ENCODE measurements at places on chromosomes 2 and 18. TPM values are rescaled to one million over a fixed set of nuclear protein-coding genes. Genes with fewer than 3 reads are reported as not detected.

DNA sequence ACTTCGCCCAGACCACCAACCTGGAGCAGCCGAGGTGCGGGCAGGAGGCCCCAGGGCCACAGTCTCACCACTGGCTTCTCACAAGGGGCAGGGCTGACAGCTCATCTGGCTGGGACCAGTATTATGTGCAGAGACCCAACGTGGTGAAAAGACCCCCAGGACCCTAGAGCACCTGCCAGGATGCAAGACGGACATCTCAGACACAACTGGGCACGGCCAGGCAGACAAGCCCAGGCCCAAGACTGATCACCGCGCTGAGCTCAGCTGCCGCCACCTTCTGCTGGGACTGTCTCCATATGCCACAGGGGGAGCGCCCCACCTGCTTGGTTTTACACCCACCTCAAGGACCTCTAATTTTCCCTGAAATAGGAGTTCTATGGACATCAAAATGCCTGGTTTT, 23.2 kb downstream of the HDAC4 start:
- DNase-seq = no peak

DNA sequence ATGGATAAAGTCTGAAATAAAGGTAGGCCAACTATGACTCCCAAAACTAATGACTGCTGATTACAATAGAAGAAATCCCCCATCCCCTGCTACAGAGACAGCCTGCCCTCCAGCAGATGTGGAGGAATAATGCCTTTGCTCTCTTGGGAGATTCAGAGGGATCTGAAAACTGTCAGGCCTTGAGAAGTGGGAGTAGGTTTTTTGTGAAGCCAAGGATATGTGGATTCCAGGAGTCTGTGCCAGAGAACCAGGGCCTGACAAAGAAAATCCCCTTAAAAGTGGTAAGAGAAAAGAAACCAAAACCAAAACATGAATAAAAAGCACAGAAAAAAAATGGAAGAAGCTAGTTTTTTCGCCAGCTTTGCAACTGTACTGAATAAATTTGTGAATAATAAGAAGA, 397.6 kb downstream of the ZNF521 start:
- no peak for DNase-seq

DNA sequence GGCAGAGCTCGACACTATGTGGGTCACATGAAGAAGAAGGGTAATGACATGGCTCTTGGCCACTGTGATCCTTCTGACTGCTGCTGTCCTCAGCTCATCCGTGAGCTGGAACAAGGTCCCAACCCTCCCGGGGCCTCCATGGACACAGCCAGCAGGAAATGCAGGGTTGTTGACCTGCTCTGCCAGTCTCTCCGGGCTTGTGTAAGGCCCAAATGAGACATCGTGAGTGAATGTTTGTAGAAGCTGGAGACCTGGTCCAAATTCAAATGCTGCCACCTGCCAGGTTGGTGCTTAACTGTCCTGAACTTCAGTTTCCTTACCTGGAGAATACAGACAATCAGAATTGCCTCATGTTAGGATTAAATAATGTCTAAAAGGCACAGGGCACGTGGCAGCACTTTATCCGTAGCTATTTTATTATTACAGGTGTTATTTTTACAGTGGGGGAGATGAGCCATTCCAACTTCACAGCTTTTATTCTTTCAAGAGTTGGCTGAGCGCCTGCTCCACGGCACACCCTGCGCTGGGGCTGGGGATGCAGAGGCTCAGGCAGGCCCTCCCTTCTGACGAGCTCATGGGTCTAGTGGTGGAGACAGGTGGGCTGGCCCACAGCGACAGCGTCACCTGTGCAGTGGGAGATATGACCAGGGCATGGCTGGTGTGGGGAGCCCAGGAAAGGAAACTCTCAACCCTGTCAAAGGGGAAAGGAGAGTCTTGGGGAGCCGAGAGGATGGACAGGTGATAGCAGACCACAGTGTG, 15.1 kb downstream of the ARHGEF4 start:
- DNase-seq = no peak

- no peak for DNase-seq
Observed at GRCh38 chr18:71625556-71626090, 918.5 kb downstream of the CBLN2 start.

- no peak for DNase-seq
Observed at GRCh38 chr2:190882856-190883582, 2.4 kb downstream of the GLS start.

DNA sequence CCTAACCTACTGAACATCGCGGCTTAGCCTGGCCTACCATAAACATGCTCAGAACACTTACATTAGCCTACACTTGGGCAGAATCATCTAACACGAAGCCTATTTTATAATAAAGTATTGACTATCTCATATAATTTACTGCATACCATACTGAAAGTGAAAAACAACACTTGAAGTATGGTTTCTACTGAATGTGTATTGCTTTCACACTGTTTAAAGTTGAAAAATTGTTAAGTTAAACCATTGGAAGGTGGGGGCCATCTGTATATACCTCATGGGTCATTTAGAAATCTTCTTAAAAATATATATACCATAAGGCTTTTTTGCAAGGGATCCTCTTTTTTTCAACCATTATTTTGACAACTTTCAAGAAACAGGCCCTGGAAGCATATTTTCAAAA, 16.5 kb downstream of the RNF149 start:
- DNase-seq = no peak

- no peak for DNase-seq
Observed at GRCh38 chr2:65487404-65487803, 55.0 kb upstream of the SPRED2 start.

DNA sequence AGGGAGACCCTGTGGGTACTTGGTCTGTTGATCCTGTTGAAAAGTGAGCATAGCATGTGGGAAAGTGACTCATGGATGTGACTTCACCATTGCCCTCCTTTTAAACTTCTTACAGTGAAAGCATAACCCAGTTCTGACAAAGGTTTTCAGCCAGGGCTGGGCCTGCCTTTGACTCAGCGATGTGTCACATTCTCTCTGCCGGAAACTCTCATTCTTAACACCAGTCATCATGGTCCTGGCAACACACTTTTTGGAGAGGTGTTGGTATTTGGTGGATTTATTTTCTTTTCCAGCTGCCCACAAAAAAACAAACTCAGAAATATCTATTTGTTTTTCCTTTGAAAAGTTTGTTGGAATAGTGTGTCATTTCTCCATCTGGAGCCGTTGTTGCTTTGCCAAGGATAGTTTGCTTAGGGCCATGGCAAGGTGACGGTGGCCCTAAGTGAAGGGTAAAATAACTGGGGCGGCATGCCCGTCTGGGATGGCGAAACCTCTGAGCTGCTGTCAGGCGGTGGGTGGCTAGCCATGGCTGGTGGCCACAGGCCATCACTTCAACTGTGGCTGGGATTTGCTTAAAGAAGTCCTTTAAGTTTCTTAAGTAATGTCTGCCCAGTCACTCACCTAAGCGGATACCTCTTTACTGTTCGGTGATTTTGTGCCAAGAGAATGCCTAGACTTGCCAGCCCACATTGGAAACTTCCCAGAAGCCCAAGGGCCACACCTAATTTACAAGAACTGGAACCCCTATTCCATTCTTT, 123.3 kb downstream of the LTBP1 start:
- DNase-seq = no peak

DNA sequence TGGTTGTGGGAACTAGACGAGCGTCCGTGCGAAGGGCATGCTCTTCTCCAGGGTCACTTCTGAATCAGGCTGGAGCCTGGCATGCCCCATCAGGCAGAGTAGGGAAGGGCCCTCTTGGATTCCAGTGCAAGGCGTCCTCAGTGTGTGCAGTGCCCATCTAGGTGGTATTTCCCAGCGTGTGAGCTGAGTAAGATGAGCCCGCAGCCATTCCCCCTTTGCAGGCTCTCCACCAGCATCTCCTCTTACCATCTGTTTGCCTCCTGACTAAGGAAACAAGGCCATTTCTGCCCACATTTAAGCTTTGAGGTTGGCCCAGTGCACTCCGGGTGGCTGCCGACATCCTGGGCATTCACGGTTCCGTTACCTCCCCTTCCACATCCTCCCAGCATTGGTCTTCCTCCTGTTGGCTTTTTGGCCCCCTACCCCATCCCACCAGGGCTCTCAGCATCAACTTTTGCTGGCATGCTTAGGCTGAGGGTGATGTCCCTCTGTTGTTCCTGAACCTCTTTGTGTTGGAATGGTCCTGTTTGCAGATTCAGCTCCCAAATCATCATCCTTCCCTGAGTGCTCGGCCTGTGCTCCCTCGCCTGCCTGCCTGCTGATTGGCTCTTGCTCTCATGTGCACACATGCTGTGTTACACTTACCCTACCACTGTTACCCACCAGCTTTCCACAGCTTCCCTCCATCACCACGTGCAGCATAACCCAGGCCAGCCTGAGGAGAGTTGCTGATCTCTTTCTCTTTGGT, 11.8 kb downstream of the CEP68 start:
- no peak for DNase-seq

DNA sequence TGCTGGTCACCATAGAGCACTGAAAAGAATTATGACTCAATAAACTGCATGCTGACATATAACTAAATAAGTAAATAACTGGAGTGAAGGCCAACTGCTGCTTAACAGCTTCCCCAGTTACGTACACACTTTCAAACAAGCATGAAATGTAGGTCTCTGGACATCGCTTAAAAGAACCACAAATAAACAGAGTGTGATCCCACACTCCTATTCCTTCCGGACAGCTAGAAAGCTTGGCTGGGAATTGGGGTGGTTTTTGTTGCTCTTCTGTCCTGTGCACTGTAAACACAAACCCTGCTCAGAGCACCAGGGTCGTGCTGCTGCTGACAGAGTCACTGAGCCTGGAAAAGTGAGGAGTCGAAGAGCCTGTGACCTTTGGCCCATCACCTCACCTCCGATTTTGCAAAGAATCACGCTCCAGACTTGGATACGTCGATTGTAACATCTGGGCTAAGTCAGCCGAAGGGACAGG, 162.7 kb upstream of the NT5C1B start:
- peak; percentile 61 for DNase-seq

DNA sequence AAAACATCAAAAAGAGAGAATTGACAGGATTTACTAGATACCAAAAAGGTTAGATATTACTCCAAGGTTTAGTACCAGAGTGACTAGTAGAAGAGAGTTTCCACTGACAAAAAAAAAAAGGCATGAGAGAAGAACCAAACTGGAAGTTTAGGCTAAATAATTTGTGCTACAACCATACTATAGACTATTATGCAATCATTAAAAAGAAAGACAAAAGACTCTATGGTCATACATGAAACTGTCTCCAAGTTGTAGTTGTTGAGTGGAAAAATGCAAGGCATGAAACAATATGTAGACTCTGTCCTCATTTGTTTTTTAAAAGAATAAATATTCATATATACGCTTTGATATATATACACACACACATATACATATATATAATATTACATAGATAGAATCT, 1.7 kb upstream of the EXOC6B start:
- DNase-seq = no peak

DNA sequence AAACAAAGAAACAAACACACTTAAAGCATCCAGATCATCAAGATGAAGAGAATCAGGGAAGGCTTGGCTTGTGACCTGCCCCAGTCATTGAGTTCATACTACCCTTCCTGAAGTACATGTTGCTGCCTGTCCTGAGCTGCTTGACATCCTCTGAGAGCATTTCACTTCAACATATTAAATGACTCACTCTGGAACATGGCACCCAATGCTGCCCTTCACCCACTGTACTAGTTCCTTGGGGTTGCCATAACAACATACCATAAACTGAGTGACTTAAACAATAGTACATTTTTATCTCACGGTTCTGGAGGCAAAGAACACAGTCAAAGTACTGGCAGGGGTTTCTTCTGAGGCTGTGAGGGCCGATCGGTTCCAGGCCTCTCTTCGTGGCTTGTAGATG, 371.3 kb downstream of the RNF144A start:
- no peak for DNase-seq

DNA sequence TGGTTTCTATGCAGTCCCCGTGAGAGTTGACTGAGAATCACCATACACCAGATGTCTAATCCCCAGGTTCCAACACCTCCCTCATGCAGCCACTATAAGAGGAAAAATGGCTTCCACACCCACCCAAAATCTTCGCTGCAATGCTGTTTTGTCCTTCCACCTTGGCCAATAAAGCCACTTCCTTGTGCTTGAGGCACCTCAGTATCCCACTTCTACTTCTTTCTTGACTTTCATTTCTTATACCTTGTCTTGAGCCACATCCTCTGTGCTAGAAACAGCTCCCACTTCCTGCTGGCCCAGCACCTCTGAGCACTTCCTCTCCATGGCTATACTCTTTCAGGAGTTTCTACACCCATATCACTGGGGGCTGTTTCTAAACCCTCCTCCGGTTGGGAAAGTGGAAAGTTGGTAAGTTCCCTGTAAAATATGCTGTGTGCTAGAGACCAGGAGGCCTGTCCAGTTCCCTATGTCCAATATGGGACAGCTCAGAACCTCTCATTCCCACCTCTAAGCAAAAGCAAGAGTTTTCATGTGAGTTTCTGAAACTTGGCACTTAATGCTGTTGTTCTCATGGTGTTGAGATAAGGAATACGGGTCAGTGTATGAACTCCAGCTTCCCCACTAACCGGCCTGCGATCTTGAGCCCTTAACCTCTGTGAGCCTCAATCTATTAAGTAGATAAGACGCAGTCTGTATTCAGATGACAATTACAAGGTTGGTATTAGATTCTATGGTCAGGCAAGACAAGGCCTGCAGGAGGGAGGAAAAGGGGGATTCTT, 209.1 kb upstream of the ID2 start:
- DNase-seq = no peak

GRCh38 chr2:203062126-203062525, 47.5 kb downstream of the NBEAL1 start:
- DNase-seq = no peak

- no peak for DNase-seq
Observed at GRCh38 chr2:164388511-164388910, 232.8 kb downstream of the GRB14 start.

DNA sequence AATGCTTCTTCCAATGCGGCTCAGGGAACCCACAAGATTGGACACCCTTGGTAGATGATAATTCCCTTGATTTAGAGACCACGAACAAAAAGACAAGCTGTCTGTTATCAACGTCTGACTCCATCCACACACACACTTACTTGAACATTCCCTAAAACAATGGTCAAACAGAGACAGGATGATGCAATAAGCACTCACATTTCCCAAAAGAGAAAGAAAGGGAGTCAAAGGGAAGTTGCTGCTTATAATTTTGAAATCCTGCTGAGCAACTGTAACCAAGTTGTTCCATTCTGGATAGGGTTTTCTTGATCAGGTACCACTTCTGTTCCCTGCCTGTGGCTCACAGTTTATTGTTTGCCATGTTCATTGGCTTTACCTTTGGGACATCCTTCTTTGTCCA, 571.3 kb upstream of the CNTNAP5 start:
- no peak for DNase-seq

DNA sequence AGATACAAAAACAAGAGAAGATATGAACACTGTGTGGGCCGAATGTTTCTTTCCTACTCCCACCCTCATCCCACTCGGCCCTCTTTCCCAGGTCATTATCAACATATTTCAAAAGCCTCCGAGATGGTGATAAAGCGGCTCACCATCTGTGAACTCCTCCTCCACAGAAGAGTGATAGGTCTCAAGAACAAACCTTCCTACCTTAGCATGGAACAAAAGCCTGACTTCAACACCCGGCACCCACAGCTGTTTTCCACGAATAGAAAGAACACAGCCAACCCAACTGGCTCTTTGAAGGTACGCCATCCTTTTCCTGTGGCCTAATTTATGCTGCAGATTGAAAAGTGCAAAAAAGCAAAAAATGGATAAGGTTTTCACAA, 28.8 kb downstream of the BCL2 start:
- no peak for DNase-seq

The OTOS gene
- total RNA-seq = not detected

The TMEM87B gene
- 21.4 TPM for total RNA-seq

The FAM237A gene
- not detected for total RNA-seq

The CFAP221 gene
- 1.8 TPM for total RNA-seq

The SFXN5 gene
- total RNA-seq = 19.5 TPM

The NOL4 gene
- 0.58 TPM for total RNA-seq

The LIPG gene
- 5.8 TPM for total RNA-seq

The IL36A gene
- not detected for total RNA-seq

The STARD6 gene
- total RNA-seq = 0.85 TPM

The MOCOS gene
- 6.4 TPM for total RNA-seq
